ENCODE measurements at places on chromosomes 7 and 10.

DNA sequence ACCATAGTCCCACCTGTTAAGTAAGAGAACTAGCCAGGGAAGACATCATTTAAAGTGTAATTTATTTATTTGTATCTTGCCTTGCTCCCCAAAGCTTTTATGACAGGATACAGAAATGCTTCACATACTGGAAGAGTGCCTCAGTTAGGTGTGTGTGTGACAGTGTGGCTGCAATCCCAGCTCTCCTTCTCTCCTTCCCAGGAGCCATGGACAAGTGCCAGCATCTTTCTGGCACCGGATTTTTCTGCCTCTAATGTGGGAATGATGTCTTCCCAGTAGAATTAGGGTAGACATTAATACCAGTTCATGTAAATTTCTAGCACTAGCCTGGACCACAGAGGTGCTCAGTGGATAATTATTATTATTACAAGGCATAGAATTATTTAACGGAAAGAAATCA, 30.3 kb upstream of the ATXN7L1 start:
- DNase-seq: no peak

GRCh38 chr10:92387289-92387940, 96.4 kb downstream of the MARCHF5 start:
- DNase-seq: peak; percentile 8

DNA sequence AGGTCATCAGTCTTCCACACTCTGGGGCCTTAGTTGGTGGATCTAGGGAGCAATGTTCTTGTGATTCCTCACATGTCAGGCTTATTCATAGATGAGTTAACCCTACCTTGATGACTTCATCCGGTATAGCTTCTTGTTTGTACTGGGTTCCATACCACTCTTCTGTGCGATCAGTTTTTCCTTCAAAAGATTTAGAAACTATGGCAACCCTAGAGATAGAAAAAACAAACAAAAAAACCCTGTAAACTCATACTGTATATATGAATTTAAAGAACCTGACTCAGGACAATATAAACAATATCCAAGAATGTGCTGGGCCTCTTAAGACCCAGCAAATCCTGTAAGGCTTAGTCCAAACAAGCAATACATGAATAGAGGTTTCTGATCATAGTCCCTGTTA, 83.5 kb downstream of the IDE start:
- no peak for DNase-seq

DNA sequence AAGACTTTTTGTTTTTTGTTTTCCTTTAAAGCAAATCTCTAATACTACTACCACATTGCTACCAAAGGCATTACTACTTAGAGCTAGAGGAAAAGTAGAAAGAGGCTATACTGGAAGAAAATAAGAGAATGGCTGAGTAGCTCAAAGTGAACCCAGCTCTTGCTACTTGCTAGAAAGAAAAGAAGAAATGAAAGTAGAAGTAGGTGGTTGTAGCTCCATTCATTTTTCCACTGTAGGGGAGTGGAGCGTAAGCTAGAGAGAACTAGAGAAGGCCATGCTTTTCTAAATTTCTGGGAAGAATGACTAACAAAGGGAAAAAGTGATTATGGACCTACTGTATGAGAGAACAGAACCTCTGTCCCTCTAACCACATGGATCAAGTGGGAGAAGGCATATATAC, 184.4 kb downstream of the PON1 start:
- DNase-seq: no peak

GRCh38 chr7:128431221-128431620, 21.4 kb upstream of the IMPDH1 start:
- DNase-seq: no peak

DNA sequence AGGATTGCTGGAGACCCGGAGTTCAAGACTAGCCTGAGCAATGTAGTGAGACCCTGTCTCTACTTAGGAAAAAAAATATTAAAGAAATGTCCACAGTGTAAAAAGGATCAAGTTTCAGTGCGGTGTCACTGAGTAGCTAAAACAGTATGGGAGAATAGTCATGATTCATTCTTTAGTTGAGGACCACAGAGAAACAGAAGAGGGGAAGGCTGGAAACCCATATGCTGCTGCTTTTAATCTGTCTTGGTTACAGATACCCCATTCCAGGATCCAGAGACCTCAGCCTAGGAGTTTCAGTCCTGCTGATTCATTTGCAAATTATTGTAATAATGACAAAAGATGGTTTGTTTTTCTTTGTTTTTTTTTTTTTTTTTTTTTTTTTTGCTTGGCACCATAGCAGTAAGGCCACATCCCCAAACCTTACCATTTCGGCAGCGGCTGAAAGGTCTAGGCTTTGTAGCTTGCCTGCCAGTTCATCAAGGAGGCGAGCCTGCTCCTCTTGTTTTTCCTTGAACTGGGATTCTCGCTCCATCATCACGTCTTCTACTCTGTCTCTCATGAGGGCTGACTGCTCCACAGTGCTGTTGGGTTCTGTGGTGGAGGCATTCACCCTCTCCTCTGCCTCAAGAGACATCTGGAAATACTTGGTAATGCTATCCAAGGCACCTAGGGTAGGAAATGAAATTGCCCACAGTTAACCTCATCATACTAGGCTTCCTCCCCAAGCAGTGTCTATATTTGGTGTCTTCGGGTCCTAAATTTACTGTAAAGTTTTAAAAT, 44.2 kb downstream of the DLD start:
- no peak for DNase-seq

DNA sequence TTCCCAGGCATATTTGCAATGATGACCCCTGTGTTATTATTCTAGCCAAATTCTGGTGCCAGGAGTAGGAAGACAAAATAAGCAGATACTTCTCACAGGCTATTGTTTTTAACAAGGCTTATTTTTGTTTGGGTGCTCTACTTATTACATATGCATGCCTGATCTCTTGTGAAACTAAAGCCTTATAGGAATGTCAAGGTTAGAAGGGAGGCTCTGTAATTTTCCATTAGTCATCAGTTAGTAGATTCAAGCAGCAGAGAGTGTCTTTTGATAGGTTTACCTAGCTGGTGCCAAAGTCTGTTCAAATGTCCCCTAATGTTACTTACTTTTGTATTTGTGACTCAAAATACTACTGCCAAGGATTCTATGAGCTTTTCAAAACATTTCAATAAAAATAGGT, 11.7 kb upstream of the TMEM106B start:
- DNase-seq: no peak

DNA sequence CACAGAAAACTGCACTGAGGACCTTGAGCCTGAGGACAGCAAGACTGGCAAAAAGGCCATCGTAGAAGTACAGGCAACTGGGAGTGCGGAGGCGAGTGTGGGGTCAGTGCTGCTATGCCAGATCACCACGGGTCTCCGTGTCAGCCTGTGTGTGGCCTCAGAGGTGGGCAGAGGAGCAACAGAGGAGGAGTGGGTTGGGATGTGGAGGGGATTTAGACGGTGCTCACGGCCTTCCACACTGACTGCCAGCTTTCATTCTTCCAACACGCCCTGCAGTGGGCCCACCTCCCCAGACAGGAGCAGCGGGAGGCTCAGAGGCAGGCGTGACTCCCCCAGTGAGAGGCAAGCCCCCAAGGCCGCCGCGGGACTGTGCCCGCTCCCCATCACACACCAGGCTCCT, 17.0 kb upstream of the ZMIZ1 start:
- no peak for DNase-seq

- no peak for DNase-seq
Observed at GRCh38 chr7:142884286-142884640, 1.3 kb downstream of the TRPV6 start.

All from activated naive CD8-positive, alpha-beta T cell treated with anti-CD3 and anti-CD28 coated beads, Interleukin-2, amount 50 U/mL, for 24 hours (primary cell).